ENCODE measurements at places on chromosomes 7 and 10. TPM values are rescaled to one million over a fixed set of nuclear protein-coding genes. Genes with fewer than 3 reads are reported as not detected.

- DNase-seq: no peak
- no peak overlapping the region for H3K4me3 ChIP-seq
- H3K27ac ChIP-seq: no peak overlapping the region
- H3K36me3 ChIP-seq: no peaks in the 10 kb centered on the region
- H3K4me1 ChIP-seq: no peaks in the 10 kb centered on the region
These were observed 869 bp upstream of the LHFPL3 start for GRCh38 chr7:104327534-104327933.

DNA sequence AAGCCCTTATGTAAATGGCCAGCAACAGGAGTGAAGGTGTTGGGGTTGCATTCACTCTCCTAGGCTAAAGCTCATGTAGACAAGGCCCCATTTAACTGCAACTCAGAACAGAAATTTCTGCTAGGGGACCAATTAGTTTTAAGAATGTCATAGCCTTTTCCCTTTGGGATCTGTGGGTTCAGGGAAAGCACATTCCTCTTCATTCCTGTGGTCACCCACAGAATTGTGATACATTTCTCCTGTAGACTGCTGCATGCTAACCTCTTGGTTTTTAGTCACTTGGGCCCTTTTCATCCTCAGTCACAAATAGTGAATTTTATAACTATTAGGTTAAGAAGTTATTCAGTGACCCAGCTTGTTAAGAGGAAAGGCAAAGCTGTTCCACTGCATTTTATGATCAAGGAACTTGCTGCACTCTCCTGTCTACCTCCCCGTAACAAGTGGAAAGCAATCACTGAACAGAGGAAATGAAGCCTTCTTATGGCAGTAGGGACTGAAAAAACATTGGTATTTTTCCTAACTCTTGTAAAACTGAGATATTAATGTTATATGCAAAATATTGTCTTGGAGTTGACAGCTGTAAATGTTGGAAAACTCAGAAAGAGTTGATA is 124.9 kb downstream of the SND1 start:
- no peak for DNase-seq
- H3K27me3 ChIP-seq: no peaks in the 10 kb centered on the region
- no peaks in the 10 kb centered on the region for H3K36me3 ChIP-seq
- H3K4me3 ChIP-seq: no peak overlapping the region

GRCh38 chr10:102714621-102715455 is at the start of gene SFXN2:
SFXN2 (plus strand) TSS chr10:102714636; CDS start chr10:102726637, 12,001 bp downstream.
- no peaks in the 10 kb centered on the region for H3K36me3 ChIP-seq
- peak within 1 kb of the TSS; percentile 83 for H3K27ac ChIP-seq
- no peaks in the 10 kb centered on the region for H3K27me3 ChIP-seq
- DNase-seq: no peak

- peak; percentile 84 for DNase-seq
- no peaks in the 10 kb centered on the region for H3K27me3 ChIP-seq
- no peaks in the 10 kb centered on the region for H3K36me3 ChIP-seq
- H3K4me3 ChIP-seq: peak overlapping the region; percentile 78
These were observed 220.1 kb upstream of the MKLN1 start for GRCh38 chr7:131107337-131108211.

DNA sequence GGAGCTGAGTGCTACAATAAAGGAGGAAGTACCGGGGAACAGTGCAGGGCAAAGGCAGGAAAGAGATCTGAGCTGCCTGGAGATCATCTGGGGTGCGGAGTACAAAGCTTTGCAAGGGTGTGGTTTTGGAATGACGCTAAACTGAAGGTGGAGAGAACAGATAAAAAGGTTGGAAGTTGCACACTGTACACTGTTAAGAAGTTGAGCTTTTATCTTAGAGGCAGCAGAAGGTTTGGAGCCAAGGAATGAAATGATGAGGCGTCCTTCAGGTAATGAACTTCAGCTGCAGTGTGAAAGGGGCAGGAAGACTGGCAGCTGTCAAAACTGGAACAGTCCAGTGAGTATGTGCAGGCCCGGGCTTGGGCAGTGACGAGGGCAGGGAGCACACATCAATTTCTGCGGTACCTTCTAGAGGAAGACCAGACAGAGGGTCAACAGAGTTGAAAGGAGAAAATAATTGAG is 7.2 kb upstream of the ANKRD61 start:
- no peaks in the 10 kb centered on the region for H3K36me3 ChIP-seq
- DNase-seq: no peak
- H3K4me1 ChIP-seq: peaks cover 7% of the 10 kb centered on the region
- peak overlapping the region; percentile 89 for H3K27ac ChIP-seq
- no peak overlapping the region for H3K4me3 ChIP-seq

GRCh38 chr7:23205909-23206767 is 24.3 kb downstream of the NUP42 start:
- no peaks in the 10 kb centered on the region for H3K4me1 ChIP-seq
- peaks cover 7% of the 10 kb centered on the region for H3K36me3 ChIP-seq
- no peaks in the 10 kb centered on the region for H3K27me3 ChIP-seq
- H3K4me3 ChIP-seq: peak overlapping the region; percentile 21
- no peak overlapping the region for H3K27ac ChIP-seq

Gene PCLO
- total RNA-seq: not detected

- H3K4me3 ChIP-seq: no peak overlapping the region
- peaks cover 21% of the 10 kb centered on the region for H3K4me1 ChIP-seq
- H3K36me3 ChIP-seq: no peaks in the 10 kb centered on the region
- no peak overlapping the region for H3K27ac ChIP-seq
- H3K27me3 ChIP-seq: no peaks in the 10 kb centered on the region
These were observed 76.0 kb upstream of the PDGFA start for GRCh38 chr7:595621-596010.

All from gastrocnemius medialis (tissue), 4 donors.